ENCODE measurements at places on chromosomes 1 and 21.

DNA sequence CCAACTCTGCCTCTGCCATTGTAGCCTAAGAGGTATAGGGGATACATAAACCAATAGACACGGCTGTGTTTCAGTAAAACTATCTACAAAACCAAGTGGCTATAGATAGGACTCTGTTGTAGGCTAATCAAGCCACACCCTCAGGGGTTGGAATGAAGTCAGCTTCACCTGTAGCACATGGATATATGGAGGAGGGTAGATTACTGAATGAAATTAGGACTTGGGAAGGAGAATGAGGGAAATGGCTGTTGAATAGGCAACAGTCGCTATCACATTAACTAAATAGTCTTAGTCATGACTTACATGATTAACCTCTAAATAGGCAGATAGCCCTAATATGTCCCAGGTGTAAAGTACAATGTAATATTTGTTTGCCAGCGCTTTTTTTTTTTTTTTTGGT, 49.7 kb downstream of the DESI2 start:
- no peak for DNase-seq

GRCh38 chr21:40165773-40166070, 298.5 kb downstream of the PCP4 start:
- DNase-seq: peak; percentile 55

DNA sequence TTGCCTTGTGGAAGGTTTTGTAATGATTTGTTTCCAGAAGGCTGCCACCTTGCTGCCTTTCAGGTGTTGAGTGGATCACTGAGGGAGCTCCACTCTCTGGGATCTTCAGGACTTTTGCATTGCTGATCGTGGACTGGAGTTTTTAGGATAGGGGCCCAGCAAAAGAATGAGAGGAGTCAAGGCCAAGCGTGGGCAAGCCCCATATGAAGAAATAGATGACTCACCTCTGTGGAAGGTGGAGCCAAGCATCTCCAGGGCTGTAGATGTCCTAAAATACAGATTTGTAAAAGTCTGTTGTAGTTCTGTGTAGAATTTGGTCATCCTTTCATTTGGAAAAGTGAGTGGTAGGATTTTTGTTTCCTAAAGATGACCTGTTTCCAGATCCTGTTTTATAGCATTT, 67.0 kb downstream of the ST3GAL3 start:
- DNase-seq: peak; percentile 60

- DNase-seq: no peak
Measured at GRCh38 chr1:192729500-192729899, 79.3 kb upstream of the RGS2 start.

DNA sequence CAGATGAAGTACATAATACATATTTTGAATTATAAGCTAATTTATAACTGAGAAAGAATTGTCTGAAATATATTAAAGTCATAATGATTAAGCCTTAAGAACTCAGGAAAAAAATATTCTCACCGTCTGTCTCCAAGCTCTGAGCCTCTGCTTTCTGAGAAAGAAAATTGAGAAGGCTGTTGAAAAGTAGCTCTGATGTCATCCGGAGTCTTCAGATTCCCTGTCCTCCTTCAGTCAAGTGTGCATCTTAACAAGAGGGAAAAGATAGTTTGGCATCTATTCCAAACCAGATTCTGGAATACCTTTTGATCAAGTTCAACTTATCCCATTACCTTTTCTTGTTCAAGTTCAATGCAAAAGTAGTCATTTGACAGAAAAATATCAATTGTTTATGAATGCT, 50.6 kb downstream of the NRIP1 start:
- peak; percentile 55 for DNase-seq

DNA sequence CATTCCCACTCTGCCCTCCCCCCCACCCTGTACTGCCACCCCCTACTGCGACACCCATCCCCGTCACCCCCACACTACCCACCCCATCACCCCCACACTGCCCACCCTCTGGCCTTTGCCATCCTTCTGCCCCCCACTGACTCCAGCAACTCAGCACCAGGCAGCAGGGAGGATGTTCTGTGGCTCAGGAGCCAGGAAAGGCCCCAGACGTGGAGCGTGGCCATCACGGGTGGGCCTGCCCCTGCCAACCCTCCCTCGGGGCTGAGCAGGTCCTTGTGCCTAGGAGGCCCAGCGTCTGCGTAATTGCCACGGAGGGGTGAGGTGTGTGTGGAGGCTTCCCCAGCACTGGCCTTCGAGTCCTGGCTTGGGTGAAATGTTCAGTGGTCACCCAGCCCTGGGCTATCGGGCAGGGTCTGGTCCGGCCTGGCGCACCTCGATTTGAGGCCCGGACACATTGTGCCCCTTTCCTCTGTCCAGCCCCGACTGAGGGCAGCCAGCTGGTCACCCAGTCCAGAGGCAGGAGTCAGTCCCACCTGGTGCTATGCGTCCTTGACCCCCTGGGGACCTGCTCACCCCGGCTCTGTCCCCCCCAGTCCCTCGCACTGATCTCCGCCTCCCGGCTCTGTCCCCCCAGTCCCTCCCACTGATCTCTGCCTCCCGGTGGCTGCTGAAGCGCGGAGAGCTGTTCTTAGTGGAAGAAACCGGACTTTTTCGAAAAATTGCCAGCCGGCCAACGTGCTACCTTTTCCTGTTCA, 23.0 kb downstream of the ARHGEF16 start:
- DNase-seq: no peak

- DNase-seq: no peak
Measured at GRCh38 chr21:14116080-14116481, 94.7 kb downstream of the LIPI start.

DNA sequence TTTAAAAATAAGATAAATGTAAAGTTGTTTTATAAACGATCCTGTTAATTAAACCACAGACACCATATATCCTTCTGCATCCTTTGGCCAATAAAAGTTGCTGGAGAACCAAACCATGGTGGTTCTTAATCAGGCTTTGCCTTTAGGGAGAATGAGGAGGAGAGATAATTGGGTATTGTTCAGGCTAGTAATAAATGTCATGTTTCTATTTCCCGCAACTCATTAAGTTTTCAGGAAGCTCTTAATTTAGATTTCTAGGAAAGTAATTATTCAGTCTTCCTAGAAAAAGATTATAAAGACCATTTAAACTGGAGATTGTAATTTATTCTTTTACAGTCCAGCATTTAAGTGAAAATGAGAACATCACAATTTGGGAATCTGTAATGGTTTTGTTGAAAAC, 34.5 kb downstream of the RAB4A start:
- DNase-seq: no peak

GRCh38 chr1:27298632-27299384, 23.2 kb upstream of the TMEM222 start:
- DNase-seq: no peak

- DNase-seq: no peak
Measured at GRCh38 chr1:93155335-93155734, 24.9 kb downstream of the TMED5 start.

DNA sequence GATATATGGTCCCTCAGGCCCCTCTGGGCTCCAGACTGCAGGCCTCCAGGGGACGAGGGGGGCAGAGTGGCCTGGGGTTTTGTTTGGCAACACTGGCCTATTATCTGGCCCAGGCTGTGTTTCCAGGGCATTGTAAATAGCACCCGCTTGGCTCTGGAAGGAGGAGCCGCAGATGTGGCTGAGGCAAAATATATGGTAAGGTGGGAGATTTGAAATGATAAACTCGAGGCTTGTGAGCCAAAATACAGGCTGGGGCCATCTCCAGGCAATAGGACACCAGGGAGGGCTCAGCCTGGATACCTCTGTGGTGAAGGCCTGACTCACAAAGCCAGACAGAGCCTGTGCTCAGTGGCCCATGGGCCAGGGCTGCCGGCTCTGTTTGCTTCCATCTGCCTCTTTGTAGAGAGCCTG, 14.0 kb downstream of the NAV1 start:
- peak; percentile 79 for DNase-seq

DNA sequence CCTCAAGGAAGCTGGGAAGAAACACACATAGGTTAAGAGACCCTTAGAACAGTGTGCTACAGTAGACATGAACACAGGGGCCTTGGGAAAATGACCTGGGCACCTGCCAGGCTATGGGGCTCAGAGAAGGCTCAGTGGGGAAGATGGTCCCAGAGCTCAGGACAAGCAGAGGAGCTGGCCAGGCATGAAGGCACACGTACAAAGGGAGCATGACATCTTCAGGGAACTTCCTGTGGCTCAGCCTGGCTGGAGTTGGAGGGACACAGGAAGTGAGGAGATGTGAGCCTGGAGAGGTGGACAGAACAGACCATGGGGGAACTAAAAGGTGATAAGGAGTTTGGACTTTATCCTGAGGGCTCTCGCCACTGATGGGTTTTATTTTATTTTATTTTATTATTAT, 3.8 kb upstream of the SLC50A1 start:
- DNase-seq: no peak

DNA sequence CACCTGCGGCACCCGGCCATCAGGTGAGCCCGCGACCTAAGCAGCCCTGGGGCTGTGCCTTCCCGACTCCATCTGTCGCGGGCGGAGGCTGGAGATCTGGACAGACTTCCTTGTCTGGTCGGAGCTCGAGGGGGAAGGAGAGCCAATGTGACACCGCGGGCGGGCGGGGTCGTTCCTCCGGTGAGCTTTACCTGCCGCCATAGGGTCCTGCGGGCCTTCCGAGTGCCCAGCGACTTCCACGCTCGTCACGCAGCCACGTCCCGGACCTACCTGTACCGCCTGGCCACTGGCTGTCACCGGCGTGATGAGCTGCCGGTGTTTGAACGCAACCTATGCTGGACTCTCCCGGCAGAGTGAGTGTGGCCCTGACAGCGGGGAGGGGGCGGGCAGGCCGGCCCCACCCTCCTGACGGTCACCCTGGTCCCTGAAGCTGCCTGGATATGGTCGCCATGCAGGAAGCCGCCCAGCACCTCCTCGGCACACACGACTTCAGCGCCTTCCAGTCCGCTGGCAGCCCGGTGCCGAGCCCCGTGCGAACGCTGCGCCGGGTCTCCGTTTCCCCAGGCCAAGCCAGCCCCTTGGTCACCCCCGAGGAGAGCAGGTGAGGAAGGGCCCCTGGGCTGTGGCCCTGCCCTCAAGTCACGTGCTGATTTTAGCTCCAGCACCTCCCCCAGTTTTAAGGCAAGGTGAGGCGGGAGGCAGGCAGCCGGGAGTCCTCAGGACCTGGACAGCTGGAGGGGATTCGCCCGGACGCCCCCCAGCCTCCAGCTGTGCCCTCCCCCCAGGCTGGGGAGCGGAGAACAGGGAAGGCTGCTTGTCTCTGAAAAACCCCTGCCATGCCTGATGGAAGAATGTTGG, 1.1 kb downstream of the PUSL1 start:
- no peak for DNase-seq

DNA sequence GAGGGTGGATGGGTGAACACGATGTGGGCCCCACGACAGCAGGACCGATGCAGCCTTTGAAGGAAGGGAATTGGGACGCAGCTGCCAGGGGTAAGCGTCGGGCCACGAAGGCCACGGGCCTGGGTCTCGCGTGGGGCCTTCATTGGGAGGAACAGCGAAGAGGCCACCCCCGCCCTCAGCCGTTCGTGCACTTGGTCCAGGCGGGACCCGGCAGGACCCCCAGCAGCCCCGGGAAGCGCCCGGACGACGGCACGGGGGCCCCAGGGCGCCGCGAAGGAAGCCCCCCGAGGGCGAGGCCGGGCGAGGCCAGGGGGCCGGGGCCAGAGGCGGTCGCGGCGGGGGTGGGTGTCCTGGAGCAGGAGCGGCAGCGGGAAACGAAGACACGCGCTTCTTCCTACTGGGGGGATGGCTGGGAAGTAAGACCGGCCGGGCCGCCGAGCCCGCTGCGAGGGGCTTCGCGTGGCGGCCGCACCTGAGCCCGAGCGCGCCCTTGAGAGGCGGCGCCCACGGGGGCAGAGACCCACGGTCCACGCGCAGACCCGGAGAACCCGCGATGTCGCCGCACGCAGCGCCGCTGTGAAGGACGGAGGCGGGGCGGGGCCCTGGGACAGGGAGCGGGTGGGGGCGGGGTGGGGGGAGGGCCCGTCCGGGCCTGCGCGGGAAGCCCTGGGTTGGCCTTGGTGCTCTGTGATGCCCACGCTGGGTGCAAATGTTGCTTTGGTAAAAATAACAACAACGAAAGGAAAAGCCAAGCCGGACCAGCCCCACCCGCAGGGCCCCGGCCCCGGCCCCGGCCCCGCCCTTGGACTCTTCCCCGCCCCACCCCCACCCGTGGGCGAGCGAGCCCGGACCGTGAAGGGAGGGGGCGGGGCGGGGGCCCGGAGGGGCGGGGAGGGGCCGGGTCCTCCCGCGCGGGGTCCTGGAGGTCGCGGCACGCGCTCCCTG, 56.0 kb upstream of the ADARB1 start:
- DNase-seq: no peak

DNA sequence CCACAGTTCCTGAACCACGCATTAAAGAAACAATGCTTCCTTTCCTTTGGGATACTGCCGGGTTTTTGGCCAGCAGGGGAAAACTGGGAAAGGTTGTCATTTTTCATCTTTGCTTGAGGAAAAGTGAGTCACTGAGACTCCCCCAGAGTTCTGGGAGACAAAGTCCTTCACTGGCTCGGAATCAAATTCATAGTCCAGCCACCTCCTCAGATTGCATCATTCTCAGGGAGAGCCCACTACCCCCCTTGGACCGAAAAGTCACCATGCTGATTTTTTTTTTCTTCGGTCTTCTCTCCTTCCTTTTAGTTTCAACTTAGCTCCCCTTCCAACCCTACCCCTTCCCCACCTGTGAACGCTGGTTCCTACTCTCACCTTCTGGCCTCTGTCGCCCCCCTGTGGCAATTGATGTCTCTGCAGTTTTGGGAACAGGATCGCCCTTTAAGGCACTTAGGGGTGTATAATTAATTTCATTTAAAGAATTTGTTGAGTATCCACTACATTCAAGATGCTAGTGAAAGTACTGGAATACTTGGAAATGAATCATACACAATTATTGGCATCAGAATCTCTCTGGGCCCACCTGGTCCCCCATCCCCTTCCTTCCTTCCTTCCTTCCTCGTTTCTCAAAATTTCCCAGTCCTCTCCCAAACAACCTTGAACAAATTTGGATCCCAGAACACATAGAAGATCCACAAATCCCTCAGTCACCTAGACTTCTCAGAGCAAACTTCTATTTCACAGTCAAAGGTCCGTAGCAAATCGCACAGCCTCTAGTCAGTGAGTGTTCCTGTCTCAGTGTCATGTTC, 6.9 kb downstream of the ACKR1 start:
- peak; percentile 14 for DNase-seq

GRCh38 chr1:155360051-155360450, 39.4 kb downstream of the RUSC1 start:
- DNase-seq: no peak

GRCh38 chr1:66395202-66396061, 138.5 kb upstream of the SGIP1 start:
- DNase-seq: no peak

- DNase-seq: no peak
Measured at GRCh38 chr1:28162151-28162550, 14.3 kb downstream of the PTAFR start.

- no peak for DNase-seq
Measured at GRCh38 chr1:29208442-29208841, 22.3 kb downstream of the MECR start.

- DNase-seq: no peak
Measured at GRCh38 chr21:28906841-28907240, 85.8 kb downstream of the LTN1 start.

GRCh38 chr21:43767984-43768867, 7.9 kb downstream of the CSTB start:
- DNase-seq: peak; percentile 56

GRCh38 chr21:45588871-45589491, 46.7 kb upstream of the SLC19A1 start:
- DNase-seq: no peak

All from fibroblast of skin of scalp (primary cell).